H9 (cell line): ENCODE measurements at places on chromosomes 7 and 10.

GRCh38 chr10:132326344-132326889, 5.6 kb upstream of the LRRC27 start:
- H3K36me3 ChIP-seq = peaks cover 30% of the 10 kb centered on the region
- no peak overlapping the region for H3K4me3 ChIP-seq
- no peaks in the 10 kb centered on the region for H3K27me3 ChIP-seq
- no peak for DNase-seq
- H3K27ac ChIP-seq = no peak overlapping the region

DNA sequence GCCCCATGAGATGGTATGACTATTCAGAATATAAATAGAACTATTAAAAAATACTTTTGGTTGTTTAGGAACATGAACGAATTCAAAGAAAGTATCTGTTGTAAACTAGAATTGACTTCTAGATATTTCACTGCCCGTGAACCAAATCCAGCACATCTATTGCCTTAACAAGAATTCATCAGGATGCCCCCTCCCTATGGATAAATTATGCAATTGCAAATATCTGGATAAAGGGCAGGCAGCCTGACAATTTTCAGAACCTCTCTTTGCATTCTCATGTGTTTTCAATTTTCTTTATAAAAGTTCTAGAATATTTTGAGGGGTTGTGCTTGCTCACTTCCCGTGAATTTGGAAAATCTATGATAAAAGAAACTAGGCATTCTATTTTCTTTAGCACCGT, 822.1 kb upstream of the SORCS1 start:
- no peak overlapping the region for H3K27ac ChIP-seq
- no peaks in the 10 kb centered on the region for H3K4me1 ChIP-seq
- no peaks in the 10 kb centered on the region for H3K27me3 ChIP-seq
- no peak for DNase-seq

DNA sequence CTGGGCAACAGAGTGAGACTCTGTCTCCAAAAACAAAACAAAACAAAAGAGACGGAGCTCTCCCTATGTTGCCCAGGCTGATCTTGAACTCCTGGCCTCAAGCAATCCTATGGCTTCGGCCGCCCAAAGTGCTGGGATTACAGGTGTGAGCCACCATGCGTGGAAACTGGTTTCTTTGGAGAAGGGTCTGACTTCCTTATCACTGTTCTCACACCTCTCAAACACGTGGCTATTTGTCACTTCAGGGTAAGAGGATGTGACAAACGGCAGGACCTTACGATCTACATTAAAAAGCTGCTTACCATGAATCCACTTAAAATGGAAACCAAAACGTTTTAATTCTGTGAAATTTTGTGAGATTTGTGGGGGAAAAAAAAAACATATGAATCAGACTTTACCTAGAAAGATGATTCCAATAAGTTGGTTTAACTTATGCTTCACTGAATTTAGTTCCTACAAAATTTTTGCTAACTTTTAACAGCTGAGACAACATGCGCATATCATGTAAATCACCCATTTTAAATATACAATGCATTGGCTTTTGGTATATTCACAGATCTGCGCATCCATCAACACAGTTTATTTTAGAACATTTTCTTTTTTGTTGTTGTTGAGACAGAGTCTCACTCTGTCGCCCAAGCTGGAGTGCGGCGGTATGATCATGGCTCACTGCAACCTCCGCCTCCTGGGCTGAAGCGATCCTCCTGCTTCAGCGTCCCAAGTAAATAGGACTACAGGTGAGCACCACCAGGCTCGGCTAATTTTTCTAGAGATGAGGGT, 18.7 kb upstream of the FOXK1 start:
- no peaks in the 10 kb centered on the region for H3K36me3 ChIP-seq
- no peaks in the 10 kb centered on the region for H3K27me3 ChIP-seq
- H3K4me3 ChIP-seq = no peak overlapping the region
- H3K4me1 ChIP-seq = no peaks in the 10 kb centered on the region
- no peak for DNase-seq

DNA sequence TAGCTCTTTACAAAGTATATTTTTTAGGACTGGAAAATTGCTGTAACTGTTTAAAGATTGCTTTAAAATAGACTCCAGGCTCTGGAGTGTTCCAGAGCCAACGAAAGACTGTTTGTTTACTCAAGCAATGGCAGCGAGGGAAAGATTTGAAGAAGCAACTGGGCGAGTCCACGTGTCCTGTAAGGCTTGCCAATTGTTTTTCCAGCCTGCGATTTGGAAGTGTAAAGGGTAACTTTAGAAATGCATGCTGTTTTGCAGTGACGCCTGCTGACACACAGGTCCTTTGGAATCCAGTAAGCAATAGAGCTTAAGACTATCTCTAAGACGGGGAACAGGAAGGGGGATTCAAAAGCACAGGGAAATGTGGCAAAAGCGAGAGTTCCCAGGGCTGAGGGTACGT, 55.8 kb downstream of the TACC2 start:
- no peak for DNase-seq
- H3K4me3 ChIP-seq = peak overlapping the region; percentile 45
- H3K27me3 ChIP-seq = no peaks in the 10 kb centered on the region
- H3K36me3 ChIP-seq = no peaks in the 10 kb centered on the region
- H3K27ac ChIP-seq = no peak overlapping the region

DNA sequence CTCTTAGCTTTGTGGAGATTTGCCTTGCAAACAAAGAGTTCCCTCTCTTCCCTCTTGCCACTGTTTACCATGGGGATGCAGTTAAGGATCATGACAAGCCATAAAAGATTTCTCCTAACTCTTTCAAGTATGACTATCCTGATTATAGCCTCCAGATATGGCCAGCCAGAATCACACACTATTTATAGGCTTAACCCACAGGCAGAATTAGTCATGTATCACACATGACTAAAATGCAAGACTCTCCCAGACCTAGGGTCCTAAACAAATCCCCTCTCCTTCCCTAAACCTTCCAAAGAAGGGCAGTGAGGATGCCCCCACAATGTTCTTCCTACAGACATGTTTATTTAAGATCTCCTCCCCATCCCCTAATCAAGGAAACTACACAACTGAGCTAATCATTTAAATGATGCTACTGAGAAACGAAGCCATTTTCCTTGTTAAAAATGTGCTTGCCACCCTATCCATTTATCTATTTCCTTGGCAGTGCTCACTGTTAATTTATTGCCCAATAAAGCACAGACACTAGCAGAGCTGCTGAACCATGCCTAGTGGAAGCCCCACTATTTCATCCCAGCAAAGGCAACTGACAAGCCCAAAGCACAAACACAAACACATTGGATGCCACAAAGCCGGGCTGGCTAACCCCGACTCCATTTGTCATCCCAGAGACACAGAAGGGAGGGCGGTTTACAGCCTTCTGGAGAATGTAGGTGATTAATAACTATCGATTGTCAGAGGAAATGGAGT, 363.4 kb downstream of the KCNMA1 start:
- peaks cover 5% of the 10 kb centered on the region; the same call in 1 of the 2 replicates for H3K4me1 ChIP-seq
- no peak overlapping the region for H3K4me3 ChIP-seq
- no peak overlapping the region for H3K27ac ChIP-seq
- no peaks in the 10 kb centered on the region for H3K36me3 ChIP-seq
- DNase-seq = no peak

- H3K4me1 ChIP-seq = no peaks in the 10 kb centered on the region
- peaks cover 14% of the 10 kb centered on the region for H3K36me3 ChIP-seq
- H3K27ac ChIP-seq = no peak overlapping the region
- H3K4me3 ChIP-seq = no peak overlapping the region
- no peak for DNase-seq
- H3K27me3 ChIP-seq = no peaks in the 10 kb centered on the region
These were observed 59.7 kb downstream of the LMBR1 start for GRCh38 chr7:156833312-156833711.

DNA sequence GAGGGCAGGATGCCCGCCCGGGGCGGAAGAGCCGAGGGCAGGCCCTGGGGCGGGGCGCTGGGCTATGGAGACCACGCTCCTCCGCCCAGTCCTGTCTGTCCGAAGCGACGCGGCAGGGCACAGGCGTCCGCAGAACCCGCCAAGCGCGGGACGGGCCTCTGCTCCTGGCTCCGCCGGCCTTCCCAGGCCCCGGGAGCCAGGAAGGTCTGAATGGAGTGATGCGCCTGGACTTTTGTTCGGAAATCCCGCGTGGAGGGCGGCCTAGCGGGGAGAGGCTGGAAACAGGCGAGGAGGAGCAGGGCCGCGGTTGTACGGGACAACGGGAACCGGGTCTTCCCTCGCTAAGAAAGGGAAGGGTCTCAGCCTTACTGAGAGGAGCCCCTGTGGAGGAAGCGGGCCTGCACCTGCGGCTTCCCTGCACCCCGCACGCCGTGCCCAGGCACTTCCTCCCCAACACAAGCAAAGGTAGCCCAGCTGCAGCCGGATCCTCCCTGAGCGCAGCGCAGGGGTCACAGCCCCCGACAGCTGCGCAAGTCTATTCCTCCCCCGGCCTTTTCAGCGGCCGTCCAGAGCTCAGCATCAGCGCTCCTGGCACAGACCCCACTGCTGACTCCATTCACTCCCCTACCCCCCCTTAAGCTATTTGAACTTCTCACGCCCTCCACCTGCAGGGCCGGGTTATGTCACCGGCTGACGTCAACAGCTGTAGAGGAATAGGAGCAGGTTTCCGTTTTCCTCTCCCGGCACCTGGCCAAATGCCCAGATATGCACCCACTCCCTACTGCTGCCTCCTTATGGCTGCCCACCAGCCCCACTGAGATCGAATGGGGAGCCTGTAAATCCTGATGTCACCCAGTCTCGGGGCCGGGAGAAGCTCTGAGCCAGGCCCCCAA, 143.2 kb upstream of the RET start:
- H3K27me3 ChIP-seq = no peaks in the 10 kb centered on the region; the same call in 1 of the 2 replicates
- H3K27ac ChIP-seq = no peak overlapping the region
- peak overlapping the region; percentile 70 for H3K4me3 ChIP-seq
- H3K36me3 ChIP-seq = no peaks in the 10 kb centered on the region
- H3K4me1 ChIP-seq = no peaks in the 10 kb centered on the region
- DNase-seq = peak; percentile 63

DNA sequence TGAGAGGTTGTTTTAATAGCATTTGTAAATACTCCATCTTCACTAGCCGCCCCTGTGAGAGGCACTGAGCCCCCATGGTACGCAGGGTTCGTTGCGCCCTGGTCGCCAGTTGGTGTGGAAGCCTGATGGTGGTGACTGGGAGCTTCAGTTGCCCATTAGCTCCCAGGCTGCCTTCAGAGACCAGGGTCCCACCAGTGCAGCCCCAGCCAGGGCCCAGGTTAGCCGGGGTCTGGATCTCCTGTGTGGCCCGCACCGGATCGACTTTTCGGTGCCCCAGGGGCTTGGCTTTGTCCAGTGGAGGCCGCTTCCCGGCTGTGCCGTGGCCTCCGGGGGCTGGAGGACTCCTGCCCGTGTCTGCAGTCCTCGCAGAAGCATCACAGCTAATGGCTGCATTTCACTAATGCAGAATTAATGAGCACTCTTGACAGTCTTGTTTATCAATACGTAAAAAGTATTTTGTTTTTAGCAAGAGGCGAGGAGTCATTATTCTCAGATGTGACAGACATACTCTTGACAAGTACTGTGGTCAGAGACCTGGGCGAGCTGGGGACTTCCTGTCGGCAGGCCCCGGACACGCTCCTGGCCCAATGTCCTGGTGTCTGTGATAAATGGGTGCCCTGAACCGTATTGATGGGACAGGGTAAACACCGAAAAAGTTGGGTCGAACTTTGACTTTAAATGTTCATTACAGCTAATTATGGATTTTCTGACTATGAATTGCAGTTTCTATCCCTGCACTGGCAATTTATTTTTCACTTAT, 99.8 kb downstream of the NKX6-2 start:
- no peaks in the 10 kb centered on the region for H3K36me3 ChIP-seq
- no peak overlapping the region for H3K27ac ChIP-seq
- H3K27me3 ChIP-seq = no peaks in the 10 kb centered on the region
- no peak overlapping the region for H3K4me3 ChIP-seq
- DNase-seq = peak; percentile 18
